ENCODE measurements at places on chromosomes 4 and X.

- DNase-seq: no peak
These were observed 231.2 kb downstream of the PPP1R2C start for GRCh38 chrX:42546800-42547199.

- DNase-seq: no peak
These were observed 65.0 kb downstream of the TSPAN7 start for GRCh38 chrX:38626296-38626695.

GRCh38 chr4:23952258-23952657, 62.4 kb upstream of the PPARGC1A start:
- no peak for DNase-seq

DNA sequence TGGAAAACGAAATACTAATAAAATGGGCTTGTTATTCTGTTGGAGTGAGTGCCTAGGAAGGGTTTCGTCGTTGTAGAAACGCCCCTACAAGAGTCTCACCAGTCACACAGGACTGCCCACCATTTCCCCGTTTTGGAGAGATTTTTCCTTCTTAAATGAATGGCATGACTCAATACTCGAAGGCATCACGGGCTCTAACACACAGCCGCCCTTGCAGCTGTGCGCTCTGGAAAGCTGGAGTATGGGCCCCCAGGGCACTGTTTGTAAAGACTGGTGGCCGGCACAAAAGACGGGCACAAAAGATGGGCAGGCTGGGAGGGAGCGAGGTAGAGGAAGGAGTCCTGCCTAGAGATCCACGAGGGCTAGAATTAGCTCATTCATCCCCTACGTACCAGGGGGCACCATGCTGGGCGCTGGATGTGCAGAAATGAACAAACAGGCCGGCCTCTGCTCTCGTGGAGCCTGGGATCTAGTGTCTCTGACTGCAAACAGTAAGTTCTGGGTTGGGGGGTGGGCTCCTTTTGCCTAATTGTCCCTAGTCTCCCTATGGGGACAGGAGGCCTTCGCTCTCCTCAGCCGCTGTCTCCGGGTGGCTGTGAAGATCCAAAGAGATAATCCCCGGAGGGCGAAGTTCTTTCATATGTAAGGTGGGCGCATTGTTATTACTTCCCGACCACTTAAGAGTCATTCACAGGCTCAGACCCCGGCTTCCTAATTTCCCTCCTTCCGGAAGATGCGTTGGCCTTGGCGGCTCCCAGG, 1.0 kb upstream of the SFRP2 start:
- DNase-seq: no peak

DNA sequence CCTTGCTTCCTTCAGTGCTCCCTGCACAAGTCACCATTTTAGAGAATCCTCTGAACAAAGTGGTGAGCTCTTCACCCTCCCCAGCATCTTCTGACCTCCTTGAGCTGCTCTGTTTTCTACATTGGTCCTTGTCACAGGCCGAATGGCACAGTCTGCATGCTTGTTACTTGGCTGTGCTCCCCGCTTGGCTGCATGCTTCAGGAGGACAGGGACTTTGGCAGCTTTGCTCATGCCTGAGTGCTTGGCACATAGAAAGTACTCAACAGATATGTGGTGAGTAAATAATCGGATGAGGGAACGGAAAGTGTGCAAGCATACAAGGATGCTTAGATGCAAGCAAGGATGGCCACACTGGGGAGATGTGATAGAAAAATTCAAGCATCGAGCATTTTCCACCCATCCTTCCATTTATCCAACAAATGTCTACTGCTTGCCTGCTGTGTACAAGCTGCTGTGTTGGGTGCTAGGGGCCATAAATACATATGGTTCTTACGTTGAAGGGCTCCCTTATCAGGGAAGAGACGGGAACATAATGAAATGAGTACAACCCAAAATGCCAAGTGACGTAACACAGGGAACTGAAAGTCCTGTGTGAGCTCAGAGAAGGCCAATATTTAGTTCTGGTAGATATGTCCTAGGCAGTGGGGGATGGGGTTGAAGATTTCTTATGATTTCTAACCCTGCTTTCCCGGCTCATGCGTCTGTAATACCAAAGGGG, 31.2 kb downstream of the SLC2A9 start:
- DNase-seq: no peak

DNA sequence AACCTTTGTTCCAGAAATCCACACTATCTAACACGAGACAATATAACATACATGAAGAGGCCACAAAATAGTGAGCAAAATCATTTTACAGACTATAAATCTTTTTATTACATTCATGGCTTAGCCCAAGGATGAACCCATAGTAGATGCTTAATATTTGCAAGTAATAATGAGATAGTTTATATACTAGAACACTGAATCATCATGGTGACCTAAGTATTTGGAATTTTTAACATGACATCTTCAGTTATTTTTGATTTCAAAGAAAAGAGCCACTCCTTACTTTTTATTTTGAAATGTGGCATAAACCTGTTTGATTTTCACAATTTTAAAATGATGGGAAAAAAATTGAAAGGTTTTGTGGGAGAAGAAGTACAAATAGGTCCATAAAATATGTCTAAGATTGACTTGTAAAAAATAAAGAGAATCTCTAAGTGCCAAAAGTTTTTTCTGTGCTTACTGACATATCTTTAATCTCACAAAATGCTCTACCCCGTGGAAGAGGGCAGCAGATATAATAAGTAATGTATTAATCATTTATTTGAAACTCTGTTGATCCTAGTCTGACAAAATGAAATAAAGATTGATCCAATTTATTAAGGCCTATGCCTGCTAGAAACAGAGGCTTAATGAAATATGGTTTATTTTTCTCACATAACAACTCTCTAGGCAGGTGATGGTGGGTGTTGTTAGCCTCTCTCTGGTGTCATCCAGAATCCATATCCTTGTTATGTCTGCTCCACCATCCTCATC, 224.5 kb upstream of the CENPE start:
- no peak for DNase-seq

GRCh38 chrX:1165535-1166196, 46.8 kb downstream of the CRLF2 start:
- no peak for DNase-seq

DNA sequence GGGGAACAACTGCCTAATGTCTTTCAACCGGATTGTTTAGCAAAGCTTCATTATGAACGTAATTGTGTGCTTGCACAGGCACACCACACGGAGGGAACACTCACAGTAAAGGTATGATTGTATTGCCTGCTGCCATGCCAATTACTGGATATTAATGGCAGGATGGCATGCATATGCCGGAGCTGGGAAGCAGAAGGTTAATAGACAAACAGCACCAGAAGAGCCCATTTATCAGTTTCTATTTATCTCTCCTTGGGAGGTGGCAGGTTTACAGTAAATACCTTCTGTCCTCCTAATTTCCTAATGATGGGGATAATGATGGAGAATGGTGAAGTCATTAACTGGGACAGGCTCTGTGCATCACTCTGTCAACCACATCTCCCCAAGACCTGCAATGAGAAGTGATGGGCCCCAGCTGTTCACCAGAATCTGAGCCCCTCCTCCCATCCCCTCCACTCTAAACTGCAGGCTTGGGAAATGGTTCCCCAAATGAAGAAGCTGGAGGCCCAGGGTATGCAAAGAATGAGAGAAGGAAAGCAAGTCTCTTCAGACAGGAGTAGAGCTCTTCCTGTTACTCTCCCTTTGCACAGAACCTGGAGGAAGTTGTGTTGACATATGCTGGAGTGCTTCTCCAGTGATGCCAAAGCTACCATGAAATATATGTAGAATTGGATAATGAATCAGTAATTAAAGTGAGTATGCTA, 160.8 kb downstream of the NAA11 start:
- no peak for DNase-seq

DNA sequence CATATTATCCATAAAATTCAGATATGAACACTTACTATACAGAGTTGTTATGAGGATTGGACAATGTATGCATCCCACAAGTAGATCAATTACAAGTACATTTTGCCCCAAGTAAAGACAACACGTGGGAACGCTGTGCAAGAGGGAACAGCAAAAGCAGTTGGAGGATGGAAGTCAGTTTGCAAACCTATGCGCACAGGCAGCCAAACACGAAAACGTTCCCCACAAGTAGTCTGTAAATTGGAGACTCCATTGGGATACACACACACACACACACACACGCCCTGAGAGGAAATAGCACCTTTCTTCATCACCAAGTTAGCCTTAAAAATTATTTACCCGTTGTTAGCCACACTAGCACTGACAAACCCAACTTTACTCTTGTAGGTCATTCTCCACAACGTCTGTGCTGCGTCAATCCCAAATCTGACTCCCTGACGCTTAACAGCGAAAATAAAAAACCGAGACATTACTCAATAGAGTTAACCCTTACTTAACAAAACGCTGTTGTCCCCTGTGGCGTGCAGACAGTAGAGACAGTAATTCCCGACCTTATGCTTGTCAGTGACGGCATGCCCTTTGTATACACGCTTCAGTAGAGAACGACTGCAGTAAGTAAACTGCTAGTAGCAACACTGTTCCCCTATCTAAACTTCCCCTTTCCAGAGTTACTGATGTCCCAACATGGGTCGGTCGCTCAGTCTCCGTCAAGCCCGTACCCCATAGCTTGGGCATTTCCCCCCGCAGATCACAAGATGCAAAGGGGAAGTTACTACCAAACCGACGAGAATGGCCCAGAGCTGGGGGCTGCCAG, 730 bp downstream of the MANBA start:
- no peak for DNase-seq

DNA sequence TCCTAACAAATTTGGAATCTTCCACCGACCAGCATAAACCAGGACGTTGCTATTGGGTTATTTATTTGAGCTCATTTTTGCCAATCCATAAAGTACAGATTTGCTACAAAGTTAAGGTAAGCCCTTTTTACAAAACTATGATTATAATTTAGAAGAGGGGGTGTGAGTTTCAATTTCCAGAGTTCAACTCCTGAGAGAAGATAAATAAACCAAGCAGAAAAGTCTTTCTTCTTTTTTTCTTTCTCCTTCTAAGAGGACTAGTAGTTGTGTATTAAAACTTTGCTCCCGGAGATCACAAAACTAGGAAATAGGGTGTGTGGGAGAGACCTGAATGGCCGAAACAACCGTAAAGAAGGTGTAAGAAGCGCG, 2.6 kb downstream of the PITX2 start:
- no peak for DNase-seq

DNA sequence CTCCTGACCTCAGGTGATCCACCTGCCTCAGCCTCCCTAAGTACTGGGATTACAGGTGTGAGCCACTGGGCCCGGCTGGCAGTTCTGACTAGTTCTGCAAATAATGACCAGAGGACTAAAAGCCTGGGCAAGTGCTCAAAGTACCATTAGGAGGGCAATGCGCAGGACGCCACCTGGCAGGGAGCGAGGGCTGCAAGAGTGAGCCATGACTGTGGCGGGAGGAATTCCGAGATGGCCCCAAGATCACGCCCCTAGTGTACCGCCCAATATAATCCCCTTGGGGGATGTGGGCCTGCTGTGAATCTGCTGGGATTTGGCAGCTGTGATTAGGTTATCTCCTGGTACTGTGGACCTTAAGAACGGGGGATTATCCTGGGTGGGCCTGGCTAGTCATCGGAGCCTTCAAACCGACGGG, 26.2 kb upstream of the GPR78 start:
- no peak for DNase-seq

GRCh38 chr4:181140037-181140603, 1103.1 kb upstream of the TENM3 start:
- DNase-seq: no peak

- DNase-seq: no peak
These were observed 756.1 kb downstream of the SH3BGRL start for GRCh38 chrX:81957900-81958545.

DNA sequence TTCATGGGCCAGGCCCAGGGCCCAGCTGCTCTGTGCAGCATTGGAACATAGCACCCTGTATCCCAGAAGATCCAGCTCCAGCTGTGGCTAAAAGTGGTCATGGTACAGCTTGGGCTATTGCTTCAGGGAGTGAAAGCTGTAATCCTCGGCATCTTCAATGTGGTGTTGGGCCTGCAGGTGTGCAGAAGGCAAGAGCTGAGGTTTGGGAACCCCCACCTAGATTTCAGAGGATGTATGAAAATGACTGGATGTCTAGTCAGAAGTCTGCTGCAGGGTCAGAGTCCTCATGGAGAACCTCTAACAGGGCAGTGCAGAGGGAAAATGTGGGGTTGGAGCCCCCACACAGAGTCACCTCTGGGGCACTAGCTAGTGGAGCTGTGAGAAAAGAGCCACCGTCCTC, 341.7 kb downstream of the PPP3CA start:
- no peak for DNase-seq

GRCh38 chr4:143347484-143348111, 10.9 kb downstream of the GAB1 start:
- DNase-seq: no peak

GRCh38 chr4:4227510-4228355, 1.0 kb upstream of the OTOP1 start:
- DNase-seq: no peak

DNA sequence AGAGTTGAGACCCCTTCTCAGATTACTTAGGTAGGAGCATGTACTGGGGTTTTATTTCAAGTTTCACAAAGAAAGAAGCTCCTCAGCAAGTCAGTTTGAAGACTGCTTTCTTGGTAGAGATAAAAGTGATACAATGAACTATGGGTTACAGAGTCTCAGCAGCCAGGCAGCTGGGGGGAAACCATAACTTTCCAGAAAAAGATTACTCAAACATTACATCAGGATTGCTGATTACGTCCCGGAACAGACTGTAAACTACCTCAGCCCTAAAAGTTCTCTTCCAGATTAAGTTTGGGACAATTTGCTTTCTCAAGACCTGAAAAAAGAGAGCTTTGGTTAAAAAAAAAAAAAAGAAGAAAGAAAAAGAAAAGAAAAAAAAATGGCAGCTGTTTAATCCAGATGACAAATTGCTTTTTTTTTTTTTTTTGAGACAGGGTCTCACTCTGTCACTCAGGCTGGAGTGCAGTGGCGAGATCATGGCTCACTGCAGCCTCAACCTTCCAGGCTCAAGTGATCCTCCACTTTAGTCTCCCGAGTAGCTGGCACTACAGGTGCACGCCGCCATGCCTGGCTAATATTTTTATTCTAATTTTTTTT, 16.6 kb downstream of the SAT1 start:
- DNase-seq: no peak

- DNase-seq: no peak
These were observed 466.1 kb downstream of the C4orf33 start for GRCh38 chr4:129561886-129562671.

DNA sequence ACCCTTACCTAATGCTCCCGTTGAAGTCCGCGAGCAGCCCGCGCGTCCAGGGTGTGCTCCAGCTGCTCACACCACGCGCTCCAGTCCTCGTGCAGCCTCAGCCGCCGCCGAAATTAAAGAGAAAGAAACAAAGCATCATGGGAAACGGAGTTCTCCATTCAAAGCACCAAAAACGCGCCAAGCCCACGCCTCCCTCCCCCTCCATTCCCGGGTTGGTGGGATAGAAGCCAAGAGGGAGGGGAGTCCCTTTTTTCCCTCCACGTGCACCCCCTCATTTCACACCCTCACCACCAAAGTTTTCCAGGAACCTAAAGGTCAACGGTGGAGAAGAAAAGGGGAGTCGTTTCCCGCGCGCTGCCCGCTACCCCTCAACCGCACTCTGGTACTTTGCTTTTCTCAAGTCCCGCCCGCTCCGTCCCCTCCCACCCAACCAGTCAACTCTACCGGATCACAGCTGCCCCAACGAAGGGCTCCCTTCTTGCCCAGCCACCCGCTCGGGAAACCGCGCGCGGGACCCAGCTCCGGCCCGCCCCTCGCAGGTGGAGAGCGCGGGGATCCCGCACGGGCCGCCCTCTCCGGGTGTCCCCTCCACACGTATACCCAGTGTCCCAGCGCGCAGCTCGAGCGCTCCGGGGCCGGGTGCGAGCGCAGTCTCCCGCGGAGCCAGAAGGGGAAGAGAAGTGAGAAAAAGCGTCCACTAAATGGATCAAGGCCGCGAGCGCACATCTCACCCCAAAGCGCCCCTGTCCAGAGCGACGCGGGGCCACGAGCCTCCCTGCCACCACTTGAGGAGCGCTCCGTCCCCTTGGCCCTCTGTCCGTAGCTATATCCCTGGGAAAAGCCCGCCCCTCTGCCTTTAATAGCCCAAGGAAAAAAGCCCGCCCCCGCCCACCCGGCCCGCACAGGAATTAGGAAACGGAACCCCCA, 65.1 kb upstream of the CCDC160 start:
- DNase-seq: no peak
